PC-3 (cell line): ENCODE measurements at places on chromosomes 2 and 18.

- no peak for DNase-seq
These were observed 272.0 kb downstream of the TGIF1 start for GRCh38 chr18:3721771-3722648.

DNA sequence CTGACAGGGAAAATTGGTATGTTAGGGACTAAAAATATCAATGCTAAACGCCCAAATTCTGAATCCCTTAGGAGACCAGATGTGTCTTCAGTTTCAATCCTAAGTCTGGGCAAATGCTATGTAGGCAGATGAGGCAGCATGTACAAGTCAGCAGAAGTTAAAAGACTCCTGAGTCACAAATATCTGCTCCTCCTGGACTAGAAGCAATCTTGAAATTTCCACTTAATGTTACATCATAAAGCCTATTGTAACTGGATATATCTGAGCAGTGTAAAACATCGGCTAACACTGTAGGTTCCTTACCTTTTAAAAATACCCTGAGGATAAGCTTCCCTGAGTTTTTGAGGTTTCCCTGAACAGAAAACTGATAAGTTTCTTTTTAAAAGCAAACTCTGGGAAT lies 1087.6 kb upstream of the PIK3C3 start:
- DNase-seq = peak; percentile 46

GRCh38 chr2:55140316-55141219 lies 90.3 kb upstream of the RTN4 start:
- DNase-seq = no peak

DNA sequence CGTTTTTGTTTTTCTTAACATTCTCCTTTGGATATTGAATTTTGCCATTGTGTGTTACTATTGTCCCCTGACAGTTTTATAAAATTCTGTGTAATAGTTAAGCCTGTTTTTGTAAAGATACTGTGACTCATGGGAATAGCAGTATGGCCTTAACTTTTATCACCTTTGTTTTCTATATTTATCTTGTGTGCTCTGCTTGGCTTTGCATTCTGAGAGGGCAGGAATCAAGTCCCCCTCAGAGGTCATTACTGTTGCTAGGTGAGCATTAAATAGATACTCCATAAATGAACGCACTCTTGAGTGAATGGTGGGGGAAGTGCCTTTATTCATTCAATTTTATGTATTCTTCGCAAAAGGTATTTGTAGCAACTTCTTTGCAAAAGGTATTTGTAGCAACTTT lies 160.0 kb downstream of the PHLPP1 start:
- DNase-seq = no peak

- no peak for DNase-seq
These were observed 55.0 kb downstream of the MAPK4 start for GRCh38 chr18:50614838-50615237.

DNA sequence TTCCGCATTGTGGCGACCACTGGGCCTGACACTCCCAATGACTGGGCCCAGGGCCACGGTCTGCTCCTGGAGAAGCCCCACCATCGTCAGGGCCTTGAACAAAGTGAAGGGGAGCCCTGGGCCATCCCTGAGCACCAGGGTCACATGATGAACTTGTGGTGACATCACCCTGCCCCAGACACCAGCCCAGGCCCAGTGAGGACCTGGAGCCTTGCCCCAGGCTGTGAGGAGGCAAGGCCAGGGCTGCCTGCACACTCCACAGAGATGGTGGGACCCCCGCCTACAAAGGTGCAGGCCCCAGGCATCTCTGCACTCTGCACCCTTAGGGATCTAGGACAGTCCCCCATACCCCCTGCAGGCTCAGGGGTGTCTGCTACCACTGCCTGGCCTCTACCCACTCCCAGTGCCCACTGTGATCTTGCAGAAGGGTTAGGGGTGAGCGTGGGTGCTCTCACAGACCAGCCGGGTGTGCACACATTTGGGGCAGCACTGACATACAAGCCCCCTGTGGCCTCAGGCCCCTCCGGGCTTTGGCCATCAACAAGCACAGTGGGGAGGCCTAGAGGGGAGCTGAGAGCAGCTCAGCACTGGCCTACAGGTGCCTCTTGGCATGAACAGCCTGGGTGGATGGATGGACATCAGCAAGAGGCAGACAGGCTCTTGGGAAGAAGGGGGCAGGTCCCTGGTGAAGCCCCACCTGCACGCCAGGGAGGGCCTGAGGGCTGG lies 624.0 kb upstream of the LRRTM4 start:
- DNase-seq = no peak
